NCI-H146 (cell line): ENCODE measurements at places on chromosomes 3 and 15.

DNA sequence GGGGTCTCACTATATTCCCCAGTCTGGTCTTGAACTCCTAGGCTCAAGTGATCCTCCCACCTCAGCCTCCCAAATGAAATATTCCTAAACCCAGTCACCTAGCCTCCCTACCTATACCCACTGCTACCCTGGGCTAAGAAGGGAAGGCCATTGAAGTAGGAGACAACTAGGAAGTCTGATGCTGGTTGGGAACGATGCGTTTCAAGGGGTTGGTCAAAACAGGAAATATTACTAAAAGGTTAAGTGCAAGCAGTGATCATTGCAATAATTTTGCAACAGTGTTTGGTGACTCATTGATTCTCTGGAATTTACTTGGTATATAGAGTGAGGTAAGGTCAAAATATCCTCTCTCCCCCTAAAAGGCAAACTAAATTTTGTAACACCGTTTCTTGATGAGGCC lies 4.6 kb upstream of the UQCRC1 start:
- DNase-seq, result no peak

- peak; percentile 85 for DNase-seq
Measured at GRCh38 chr3:15512166-15512565, 9.3 kb downstream of the COLQ start.

- DNase-seq, result no peak
Measured at GRCh38 chr15:44489464-44489863, 47.5 kb upstream of the EIF3J start.

GRCh38 chr15:99744142-99744541 lies 10.9 kb upstream of the LYSMD4 start:
- DNase-seq, result no peak

DNA sequence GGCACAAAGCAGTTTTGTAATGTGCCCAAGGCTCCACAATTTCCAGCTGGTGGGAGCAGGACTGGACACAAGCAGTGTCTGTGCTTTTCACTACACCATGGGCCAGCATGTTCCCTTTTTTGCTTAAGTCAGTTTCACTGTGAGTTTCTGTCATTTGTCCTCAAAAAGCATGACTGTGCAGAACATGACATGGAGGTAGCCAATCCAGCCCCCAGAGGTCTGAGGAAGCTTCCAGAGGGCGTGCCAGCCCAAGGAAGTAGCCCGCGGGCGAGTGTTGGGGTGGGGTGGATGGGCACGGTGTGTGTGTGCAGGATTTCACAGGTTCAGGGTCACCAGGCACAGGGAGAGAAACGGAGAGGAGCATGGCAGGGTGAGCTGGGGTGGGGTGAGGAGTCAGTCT lies 8.0 kb upstream of the EEFSEC start:
- no peak for DNase-seq

- no peak for DNase-seq
Measured at GRCh38 chr15:100842756-100843730, 36.6 kb upstream of the ALDH1A3 start.

DNA sequence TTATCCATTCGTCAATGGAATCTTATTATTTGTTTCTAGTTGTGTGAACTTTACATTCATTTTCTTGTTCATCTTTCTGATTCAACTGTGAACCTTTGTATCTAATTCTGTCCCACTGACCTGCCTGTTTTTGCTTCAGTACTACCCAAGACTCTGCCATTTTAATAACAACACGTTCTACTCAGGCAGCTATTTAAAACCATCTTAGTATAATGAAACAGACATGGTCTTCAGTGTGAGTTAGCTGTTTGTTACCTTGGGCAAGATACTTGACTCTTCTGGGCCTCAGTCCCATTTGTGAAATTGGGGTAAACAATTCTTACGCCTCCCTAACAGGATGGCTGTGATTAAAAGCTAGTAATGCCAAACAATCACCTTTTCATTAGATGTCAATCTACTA lies 1.6 kb downstream of the BTBD1 start:
- DNase-seq, result no peak

DNA sequence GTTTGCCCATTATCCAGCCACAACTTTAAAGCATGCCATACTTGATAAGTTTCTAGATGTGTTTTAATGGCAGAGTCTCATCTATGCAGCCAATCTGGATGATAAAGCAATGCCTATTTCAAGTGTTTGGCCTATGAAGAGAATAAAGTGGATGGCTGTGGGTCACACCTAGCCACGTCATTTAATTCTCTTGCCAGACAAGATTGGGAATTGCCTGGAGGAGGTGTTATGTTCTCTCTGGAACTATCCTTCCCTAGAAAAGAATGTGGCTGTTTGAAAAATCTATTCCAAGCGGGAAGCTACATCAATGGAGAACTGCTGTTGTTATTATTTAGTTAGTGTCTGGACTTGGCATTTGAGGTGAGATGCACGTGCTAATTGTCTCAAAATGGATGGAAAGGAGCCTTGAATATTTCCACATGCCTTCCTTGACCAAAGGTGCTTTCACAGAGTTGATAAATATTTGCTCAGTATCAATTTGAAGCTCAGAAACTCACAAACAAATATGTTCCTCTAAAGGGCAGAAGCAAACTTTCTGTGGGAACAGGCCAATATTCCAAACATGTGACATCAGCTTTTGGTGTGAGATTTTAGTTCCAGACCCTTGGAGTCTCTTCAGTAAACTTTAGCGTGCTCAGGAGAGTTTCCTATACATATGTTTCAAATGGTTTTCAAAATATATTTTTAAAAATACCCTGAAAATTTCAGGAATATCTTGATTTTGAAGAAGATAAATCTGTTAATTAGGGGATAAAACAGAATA lies 510.6 kb upstream of the SGO1 start:
- DNase-seq, result no peak

GRCh38 chr3:193620650-193621049 lies 27.6 kb downstream of the OPA1 start:
- no peak for DNase-seq

- DNase-seq, result peak; percentile 66
Measured at GRCh38 chr15:59741274-59741906, 52.3 kb upstream of the BNIP2 start.

- no peak for DNase-seq
Measured at GRCh38 chr3:901953-902778, 190.7 kb upstream of the CNTN6 start.

DNA sequence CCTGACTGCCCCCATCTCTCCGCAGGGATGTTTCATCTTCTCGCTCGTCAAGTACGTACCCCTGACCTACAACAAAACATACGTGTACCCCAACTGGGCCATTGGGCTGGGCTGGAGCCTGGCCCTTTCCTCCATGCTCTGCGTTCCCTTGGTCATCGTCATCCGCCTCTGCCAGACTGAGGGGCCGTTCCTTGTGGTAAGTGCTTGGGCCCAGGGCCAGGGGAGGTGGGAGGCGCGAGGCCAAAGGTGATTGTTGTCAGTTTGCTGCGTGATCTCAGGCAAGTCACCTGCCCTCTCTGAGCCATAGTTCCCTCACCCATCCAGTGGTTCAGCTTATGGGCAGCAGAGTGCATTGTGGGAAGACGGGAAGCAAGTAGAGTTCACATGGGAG lies 58.5 kb downstream of the GRIP2 start:
- no peak for DNase-seq

DNA sequence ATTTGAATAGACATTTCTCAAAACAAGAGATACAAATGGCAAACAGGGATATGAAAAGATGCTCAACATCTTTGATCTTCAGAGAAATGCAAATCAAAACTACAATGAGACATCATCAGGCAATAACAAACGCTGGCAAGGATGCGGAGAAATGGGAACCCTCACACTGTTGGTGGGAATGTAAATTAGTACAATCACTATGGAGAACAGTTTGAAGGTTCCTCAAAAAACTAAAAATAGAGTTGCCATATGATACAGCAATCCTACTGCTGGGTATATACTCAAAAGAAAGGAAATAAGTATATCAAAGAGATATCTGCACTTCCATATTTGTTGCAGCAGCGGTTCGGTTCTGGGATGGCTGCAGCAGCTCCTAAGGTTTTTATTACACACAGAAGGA lies 16.8 kb upstream of the LARS2 start:
- DNase-seq, result no peak

DNA sequence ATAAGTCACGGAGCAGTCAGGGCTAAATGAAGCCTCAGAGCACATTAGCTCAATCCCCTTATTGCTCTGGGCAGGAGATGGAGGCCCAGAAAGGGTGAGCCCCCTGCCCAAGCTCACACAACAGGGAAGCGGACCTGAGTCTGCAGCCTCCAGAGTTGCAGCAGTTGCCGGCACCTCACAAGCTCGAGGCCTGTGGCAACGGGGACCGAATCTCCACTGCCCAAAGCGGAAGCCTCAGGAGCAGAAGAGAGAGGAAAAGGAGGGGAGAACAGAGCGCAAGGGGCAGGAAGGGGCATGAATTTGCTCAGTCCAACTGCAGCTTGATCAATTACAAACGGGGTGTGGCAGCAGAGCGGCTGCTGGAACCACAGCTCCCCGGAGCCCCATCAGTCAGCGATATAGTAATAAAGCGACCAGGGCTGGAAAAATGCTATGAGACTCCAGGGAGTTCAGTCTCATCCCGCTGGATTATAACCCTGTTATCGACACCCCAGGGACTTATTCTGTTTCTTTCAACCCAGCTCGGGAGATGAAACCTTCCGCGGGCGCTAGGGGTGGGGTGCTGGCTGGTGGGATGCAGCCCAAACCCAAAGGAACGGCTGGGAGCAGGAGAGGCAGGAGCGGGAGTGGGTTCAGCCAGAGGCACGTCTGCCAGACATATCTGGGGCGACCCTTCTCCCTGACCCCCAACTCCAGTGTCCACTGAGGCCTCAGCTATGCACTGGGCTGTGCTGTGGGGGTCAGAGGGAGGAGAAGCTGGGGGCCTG lies 219.7 kb upstream of the LINGO1 start:
- no peak for DNase-seq

- no peak for DNase-seq
Measured at GRCh38 chr15:70182858-70183695, 85.4 kb upstream of the TLE3 start.

GRCh38 chr15:96600350-96600749 lies 269.9 kb downstream of the NR2F2 start:
- DNase-seq, result no peak

DNA sequence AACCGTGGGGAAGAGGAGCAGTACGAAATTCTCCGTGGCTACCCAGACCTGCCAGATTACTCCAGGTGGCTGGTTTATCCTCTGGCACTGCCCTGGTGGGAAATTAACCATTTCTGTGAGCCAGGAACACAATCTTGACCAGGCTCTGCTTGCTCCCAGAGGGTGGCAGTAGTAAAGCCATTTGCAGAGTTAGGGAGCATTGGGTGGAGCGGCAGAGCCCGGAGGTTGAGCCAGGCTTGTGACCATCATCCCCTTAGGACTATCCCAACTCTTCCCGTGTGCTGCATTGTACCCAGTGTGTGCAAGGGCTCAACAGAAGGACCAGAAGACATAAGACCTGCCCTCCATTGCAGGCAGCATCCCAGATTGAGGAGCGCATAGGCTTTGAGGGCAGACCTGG lies 5.3 kb downstream of the KNG1 start:
- DNase-seq, result no peak

DNA sequence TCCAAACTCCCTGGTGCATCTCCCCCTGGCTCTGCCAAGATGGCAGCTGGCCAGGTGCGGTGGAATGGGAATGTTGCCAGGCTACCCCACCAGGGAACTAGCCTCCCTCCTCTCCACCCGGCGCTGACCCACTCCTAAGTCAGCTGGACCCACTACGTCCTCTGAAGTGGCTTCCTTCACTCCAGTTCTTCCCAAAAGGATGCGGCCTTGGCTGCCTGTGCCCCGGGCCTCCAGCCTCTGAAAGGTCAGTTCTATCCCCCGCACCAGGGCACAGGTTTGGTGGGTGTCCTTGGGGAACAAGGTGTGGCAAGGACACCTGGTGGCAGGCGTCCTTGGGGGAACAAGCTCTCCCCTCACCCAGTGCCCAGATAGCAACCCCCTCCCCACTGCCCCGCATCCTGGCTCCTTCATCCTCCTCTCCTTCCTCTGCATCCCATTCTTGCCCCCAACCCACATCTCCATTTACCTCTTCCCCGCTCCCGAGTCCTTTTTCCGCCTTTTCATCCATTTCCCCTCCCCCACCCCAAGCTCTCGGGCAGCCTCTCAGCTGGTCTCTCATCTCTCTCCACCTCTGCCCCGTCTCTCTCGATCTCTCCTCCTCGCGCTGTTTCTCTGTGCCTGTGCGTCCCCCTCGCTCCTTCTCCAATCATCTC lies 54.0 kb downstream of the LHFPL4 start:
- DNase-seq, result no peak

DNA sequence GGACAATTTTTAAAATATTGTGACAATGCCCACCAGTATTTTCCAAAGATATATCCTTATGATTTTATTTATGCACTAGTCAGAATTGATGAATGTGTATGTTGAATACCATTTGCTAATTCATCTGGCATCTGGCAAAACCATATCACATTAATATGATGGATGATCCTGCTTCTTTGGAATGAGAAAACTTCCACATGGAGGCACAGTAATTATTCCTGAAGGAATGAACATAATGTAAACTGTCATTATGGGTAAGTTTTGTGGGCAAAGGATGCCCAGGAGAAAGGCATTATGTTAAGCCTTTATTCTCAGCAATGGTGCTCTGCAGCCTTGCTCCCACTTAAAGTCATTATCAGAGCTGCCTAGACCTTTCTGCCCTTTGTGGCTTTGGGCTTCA lies 113.0 kb upstream of the MME start:
- no peak for DNase-seq

DNA sequence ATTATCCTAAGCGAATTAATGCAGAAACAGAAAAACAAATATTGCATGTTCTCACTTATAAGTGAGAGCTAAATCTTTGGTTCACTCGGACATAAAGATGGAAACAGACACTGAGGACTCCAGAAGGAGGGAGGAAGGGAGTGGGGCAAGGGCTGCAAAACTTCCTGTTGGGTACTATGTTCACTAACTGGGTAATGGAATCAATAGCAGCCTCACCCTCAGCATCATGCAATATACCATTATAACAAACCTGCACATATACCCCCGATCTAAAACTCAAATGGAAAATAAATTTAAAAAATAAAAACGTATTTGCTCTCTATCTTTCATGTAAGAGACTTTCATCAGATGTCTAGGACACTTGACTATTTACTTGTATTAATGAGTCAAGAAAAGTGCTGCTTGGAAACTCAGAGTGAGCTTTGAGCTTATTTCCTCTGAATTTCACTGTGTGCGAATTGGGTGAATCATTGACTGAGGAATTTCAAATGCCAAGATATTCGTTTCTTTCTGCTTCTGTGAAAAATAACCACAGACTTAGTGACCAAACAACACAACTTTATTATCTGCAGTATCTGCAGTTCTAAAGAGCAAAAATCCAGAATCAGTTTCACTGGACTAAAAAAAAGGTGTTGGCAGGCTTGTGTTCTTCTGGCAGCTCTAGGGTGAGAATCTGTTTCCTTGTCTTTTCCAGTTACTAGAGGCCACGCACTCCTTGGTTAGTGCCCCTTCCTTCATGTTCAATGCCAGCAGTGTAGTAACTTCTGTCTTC lies 18.4 kb downstream of the TM4SF18 start:
- DNase-seq, result no peak

DNA sequence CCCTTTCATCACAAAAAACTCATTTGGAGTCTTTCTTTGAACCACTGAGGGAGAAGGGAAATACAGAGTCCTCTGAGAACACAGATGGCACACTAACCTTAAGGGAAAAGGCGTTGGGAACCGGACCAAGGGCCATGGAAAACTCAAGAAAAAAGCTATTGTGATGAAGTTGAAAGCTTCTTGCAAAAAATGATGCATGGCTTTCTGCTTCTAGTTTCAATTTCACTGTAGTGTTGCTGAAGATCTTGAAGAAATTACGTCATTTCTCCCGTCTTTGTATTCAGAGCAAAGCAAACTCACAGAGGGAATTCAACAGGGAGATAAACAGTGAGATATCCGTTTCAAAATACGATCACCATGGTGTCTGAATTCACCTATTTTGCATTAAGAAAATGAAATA lies 642.3 kb upstream of the ADAMTS9 start:
- DNase-seq, result no peak
